ENCODE measurements at places on chromosomes 16 and 17.

- DNase-seq = no peak
Measured at GRCh38 chr17:59299400-59300092, 31.9 kb upstream of the YPEL2 start.

DNA sequence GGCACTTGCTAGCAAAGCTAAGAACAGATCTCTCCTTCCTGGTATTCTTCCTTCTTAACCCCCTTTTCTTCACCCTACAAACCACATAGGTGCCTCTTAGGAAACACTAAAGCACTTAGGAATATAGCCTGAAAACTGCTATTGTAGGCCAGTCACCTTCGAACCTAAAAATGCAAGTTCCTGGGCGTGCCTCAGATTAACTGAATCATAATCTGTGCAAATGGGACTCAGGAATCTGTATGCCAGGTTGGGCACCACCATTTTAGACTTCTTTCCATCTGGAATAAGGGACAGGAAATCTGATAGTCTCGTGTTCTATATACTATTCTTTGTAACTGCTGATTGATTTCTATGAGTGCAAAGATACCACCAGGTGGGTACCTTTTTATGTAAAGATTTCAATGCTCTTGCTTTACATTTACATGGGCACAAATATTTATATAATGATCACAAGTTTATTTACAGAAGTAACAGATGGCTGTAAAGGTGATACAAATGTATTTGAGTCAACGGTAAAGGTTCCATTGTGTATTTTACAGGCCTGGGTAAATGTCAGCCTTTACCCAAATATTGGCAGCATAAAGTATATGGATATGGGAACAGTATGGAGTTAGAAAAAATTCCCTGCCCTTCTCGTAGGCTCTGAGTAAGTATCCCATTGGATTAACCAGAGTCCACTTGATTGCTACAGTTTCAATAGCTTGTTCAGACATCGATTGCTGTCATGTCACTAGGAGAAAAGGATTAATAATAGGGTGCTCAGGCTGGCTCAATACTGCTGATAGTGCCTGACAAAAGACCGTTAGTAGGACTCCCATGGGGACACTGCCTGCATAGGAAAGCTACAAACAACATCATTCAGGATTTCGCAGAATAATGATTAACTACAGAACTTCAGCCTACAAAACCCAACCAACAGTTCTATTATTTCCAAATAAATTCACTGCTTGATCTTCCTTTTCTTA is 124.7 kb downstream of the SNX11 start:
- DNase-seq = no peak

DNA sequence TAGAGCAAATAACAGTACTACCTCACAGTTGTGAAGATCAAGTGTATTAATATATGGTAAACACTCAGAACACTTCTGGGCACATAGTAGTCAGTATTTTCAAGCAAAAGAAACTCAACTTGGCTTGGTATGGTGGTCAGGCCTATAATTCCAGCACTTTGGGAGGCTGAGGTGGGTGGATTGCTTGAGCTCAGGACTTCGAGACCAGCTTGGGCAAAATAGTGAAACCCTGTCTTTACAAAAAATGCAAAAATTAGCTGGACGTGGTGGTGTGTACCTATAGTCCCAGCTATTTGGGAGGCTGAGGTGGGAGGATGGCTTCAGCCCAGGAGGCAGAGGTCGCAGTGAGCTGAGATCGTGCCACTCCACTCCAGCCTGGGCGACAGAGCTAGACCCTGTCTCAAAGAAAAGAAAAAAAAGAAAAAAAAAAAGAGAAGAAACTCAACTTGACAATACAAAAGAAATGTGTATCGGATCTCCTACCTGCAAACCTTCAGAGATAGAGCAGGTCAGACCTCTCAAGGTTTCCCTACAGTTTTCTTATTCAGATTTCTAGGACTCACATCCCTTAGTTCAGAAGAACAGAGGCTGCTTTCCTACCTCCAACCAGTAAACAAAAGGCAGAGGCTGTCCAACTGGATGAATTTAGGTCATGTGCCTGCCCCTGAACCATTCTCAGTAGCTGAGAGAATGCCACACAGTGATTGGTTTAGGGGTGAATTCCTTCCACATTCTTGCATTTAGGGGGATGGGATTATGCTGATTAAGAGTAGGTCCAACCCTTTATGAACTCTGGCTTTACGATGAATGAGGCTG is 1.7 kb upstream of the KPNA2 start:
- DNase-seq = no peak

GRCh38 chr16:4529085-4530060 is 9.2 kb downstream of the CDIP1 start:
- DNase-seq = no peak
